ENCODE measurements at places on chromosomes 4 and X.

- DNase-seq: no peak
Measured at GRCh38 chr4:96293806-96294205, 453.9 kb downstream of the PDHA2 start.

- DNase-seq: no peak
Measured at GRCh38 chr4:41989994-41990364, 351 bp upstream of the SLC30A9 start.

GRCh38 chr4:80049813-80050534 lies 23.1 kb downstream of the ANTXR2 start:
- DNase-seq: no peak

DNA sequence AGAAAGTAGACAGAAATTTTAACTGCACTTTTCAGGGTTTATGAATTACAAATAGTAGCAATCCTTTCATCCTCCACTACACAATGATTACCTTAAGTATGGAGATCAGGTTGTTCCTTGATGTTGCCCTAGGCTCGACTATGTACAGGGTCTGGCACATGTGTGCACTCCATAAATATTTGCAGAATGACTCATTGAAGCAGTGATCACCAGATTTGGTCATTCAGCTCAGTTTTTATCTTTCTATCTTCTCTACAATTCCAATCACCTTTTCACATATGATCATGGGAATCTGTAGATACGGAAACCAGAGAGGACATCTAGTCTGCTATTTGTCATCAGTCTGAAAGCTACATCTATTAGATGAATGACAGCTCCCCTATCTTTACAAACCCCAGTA lies 171.7 kb upstream of the HCCS start:
- DNase-seq: no peak

GRCh38 chr4:98966926-98967325 lies 28.6 kb upstream of the METAP1 start:
- no peak for DNase-seq

GRCh38 chrX:34565981-34566380 lies 91.1 kb downstream of the TMEM47 start:
- DNase-seq: no peak

- DNase-seq: no peak
Measured at GRCh38 chrX:32293962-32294700, 917.2 kb downstream of the DMD start.

- DNase-seq: no peak
Measured at GRCh38 chr4:115113506-115114106, at the start of gene NDST4. NDST4 (minus strand) TSS chr4:115113620; CDS start chr4:115077036, 36,584 bp downstream.

- no peak for DNase-seq
Measured at GRCh38 chr4:37132351-37132974, 112.1 kb upstream of the NWD2 start.

DNA sequence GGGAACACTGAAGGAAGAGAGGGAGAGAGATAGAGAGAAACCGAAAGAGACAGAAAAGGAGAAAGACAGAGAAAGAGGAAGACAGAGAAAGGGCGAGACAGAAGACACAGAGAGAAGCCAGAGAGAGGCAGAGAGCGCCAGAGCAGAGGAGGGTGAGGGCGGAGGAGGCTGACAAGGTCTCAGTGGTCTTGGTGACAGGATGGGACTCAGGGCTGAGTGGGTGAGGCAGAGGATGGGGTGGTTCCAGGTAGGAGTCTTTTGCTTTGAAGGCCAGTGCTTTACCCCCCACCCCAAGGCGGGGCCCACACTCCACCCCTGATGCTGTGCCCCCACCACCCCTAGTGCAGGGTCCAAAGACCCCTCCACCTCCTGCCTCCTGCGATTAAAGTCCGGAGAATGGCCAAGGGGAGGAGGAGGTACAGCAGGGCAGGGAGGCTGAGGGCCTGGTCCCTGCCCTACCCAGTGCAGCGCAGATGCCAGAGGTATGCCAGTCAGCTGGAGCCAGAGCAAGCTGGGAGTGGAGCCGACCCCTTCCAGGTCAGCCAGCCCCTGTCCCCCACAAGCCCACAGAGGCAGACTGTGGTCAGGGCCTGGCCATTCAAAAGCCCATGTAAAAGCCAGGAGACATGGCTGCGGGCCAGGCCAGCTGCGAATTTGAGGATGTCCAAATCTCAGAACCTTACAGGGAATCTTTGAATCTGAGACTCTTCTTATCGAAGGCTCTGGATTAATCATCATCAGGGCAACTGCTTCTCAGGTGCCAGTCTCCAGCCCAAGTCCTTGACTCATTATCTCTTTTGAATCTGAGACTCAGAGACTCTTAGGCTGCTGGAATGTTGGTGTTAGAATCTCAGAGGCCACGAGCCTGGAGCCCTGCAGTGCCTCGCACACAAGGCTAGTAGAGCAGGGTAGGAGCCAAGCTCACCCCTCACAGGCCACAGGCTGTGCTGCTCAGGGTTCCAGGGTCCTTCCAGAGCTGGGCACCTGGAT lies 758 bp downstream of the IQSEC2 start:
- DNase-seq: no peak

Measured in activated T-cell treated with anti-CD3 and anti-CD28 coated beads for 48 hours (primary cell).